ENCODE measurements at places on chromosomes 1 and 21. TPM values are rescaled to one million over a fixed set of nuclear protein-coding genes. Genes with fewer than 3 reads are reported as not detected.

DNA sequence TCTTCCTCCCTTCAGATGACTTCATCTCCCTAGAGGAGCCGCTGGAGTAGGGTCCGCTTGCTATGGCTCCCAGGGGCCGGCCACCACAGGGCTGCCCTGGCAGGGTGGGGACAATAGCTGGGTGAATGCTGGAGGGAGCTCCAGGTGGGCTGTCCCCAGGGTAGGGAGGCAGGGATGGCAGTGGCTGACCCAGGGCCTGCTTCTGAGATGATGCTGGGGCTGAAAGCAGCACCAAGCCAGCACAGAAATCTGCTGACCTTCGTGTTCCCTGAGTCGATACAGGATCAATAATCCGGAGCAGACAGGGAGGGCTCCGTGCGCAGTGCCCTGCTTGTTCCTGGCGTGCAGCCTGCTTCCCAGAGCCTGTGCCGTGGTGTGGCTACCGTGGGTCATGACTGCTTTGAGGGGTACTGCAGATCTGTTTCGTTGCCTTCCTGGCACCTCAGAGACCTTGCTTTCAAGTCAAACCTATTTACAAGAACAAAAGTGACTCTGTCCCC, 34.0 kb downstream of the TFF3 start:
- no peak overlapping the region for H3K4me3 ChIP-seq
- no peak for DNase-seq
- no peaks in the 10 kb centered on the region for H3K36me3 ChIP-seq
- H3K27ac ChIP-seq: no peak overlapping the region
- H3K27me3 ChIP-seq: peaks cover 14% of the 10 kb centered on the region

DNA sequence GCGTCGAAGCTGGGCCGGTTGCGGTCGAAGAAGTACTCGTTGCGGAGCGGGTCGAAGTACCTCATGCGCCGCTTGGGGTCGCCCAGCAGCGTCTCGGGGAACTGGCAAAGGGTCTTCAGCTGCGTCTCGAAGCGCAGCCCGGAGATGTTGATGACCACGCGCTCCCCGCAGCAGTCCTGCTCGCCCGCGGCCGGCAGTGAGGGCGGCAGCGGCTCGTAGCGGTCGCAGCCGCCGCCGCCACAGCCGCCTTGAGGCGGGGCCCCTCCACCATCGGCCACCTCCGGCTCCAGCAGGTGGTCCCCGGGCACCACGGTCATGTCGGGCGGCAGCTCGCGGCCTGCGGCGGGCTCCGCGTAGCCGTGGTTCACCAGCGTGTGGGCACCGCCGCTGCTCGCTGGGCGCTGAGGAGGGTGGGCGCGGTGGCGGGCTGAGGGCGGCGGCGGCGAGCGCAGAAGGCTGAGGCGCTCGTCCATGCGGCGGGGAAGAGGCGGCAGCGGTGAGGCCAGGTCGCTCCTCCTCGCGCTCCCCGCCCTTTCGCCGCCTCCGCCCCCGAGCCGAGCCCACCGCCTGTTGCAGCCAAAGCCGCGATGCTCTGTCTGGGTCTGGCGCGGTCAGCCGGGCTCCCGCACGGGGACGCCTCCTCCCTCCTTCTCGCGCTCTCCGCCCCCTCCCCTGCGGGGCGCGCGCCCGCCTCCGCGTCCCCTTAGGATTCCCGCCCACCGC, at the start of gene KCNA3:
TSS of gene KCNA3 (minus strand) at position 604 of the 723 bp plus-strand sequence. CDS start at position 473, 131 bp downstream.
- DNase-seq: peak; percentile 24
- H3K4me1 ChIP-seq: peaks cover 3% of the 10 kb centered on the region
- H3K36me3 ChIP-seq: no peaks in the 10 kb centered on the region
- H3K27me3 ChIP-seq: peaks cover 89% of the 10 kb centered on the region

DNA sequence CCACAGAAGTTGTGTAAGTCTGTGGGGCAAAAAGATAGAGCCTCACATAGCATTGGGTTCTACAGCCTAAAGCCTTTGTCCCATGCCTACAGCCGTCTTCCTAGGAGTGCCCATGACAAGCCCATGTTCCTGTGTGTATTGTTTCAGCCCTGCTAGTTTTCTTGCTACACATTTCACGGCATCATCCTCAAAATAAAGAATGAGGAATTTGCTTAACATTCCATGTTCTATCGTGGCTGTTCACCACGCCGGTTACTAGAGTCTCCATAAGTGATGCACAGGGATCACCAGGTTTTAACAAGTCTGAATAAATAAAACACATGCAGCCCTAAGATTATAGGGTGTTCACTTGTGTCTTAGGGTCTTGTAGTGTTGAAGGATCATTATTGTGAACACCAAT, 87.4 kb upstream of the NGF start:
- no peak for DNase-seq
- H3K4me1 ChIP-seq: peaks cover 29% of the 10 kb centered on the region
- H3K27ac ChIP-seq: no peak overlapping the region
- no peak overlapping the region for H3K4me3 ChIP-seq
- no peaks in the 10 kb centered on the region for H3K36me3 ChIP-seq

Gene TMPRSS15
- total RNA-seq: 1.4 TPM

DNA sequence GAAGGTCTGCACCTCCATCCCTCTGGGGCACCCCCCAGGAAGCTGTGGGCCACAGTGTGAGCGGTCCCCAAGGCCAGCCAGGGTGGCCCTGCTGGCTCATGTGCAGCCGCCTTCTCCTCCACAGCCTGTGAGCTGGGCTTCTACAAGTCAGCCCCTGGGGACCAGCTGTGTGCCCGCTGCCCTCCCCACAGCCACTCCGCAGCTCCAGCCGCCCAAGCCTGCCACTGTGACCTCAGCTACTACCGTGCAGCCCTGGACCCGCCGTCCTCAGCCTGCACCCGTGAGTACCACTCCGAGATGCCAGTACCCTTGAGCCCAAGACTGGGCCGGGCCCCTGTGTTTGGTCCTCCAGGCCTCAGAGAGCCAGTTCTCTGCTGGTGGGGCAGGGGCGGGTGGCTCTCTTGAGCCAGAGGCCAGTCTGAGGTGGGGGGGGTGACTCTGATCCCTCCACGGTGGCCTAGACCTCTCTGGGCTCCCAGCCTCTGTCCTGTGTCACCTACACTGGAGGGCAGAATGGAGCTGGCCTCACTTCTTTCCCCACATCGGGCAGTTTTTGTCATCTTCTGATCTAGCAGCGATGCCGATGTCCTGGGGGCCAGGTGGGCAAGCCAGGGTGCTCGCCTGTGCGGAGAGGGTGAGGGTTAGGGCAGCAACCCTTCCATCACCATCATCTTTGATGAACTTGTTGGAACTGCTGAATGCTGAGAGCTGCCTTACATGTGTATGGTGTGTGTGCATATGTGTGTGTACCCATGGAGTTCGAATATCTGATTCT, 23.3 kb downstream of the EPHA8 start:
- H3K27me3 ChIP-seq: peaks cover 32% of the 10 kb centered on the region
- no peak for DNase-seq
- H3K4me3 ChIP-seq: no peak overlapping the region
- H3K27ac ChIP-seq: no peak overlapping the region

DNA sequence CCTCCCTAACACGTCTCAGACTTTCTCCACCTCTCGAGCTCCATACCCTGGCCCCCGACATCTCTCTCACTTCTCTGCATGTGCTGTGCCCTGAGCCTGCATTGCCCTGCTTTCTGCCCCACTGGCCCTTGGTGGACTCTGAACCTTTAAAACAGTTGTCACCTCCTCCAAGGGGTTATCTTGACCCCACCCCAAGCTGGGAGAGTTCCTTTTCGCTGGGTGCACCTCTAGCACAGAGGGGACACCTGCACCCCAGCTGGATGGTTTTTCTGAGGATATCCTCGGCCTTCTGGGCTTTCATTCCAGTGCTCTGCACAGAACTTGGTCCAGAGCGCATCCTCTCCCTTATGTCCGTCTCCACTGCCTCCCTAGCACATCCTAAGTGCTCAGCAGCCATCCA, 4.2 kb upstream of the CDCP2 start:
- no peaks in the 10 kb centered on the region for H3K36me3 ChIP-seq
- no peak overlapping the region for H3K4me3 ChIP-seq
- no peak overlapping the region for H3K27ac ChIP-seq
- peaks cover 2% of the 10 kb centered on the region for H3K27me3 ChIP-seq

Gene FAM78B
- total RNA-seq: 0.16 TPM

DNA sequence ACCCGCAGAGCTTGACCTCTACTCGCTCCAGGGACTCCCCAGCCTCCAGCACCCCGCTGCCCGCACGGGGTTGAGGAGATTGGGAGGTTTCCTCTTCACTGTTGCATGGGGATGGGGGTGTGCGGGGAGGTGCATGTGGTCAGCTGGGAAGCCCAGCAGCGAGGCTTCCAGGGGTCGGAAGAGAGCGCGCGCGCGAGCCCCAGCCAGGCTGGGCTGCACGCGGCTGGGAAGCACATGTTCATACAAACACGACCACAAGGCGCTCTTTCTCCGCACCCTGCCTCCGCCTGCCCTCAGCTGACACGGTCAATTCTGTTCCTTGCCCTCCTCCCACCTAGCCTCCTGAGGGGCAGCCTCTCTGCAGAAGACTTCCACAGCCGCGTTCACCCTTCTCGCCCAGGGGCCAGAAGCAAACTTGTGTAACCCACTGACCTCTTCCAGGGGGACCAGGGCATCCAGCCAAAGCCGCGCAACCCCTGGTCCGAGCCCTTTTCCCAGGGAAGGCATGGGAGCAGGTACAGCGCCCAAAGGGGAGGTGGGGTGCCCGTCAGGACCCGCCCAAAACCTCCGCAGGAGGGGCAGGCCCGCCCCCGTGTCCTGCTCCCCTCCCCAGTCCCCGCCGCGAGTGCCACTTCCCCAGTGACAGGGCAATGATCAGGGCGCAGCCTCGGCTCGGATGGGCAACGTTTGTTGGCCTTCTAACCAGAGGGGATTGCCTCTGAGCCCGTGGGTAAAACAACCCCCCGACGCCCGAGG, 1.3 kb downstream of the COL24A1 start:
- peak overlapping the region; percentile 70 for H3K4me3 ChIP-seq
- peaks cover 73% of the 10 kb centered on the region for H3K27me3 ChIP-seq
- H3K4me1 ChIP-seq: peaks cover 26% of the 10 kb centered on the region
- peak; percentile 38 for DNase-seq

Gene PGLYRP4
- total RNA-seq: not detected

Gene RPTN
- total RNA-seq: not detected

Gene TBX19
- 2.6 TPM for total RNA-seq

DNA sequence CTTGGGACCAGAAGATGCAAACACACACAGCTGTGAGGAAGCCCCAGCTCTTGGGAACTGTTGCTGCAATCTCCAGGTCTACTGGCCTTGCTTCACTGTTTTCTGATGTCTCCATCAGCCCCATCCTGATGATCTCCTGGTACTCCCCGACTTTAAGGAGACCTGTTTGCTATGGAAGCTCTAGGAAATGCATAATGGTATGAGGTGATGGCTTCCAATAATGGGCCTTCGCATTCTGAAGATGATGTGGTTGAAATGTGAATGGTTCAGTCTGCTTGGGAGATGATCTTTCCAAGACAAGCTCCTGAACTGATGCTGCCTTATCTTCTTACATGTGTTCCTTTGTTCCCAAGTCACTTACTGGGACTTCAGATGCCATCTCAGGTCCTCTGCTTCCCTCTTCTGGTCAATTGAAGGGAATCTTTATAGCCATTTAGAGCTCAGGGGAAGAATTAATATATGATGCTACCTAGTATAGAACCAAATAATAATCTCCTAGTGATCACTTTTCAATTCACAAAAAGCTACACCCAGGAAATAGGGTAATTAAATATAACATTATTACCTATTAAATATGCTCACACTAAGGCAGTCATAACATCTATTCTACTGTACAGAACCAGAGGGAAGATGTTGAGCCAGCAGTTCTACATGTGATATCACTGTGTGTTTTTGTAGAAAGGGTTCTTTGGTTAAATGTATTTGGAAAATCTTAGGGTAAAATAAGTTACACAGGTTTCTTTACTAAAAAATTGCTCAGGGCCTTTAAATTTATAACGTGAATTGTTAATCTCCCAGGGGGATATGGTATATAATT, 73.9 kb upstream of the VTCN1 start:
- H3K36me3 ChIP-seq: no peaks in the 10 kb centered on the region

GRCh38 chr1:22594396-22594795, 31.1 kb downstream of the EPHA8 start:
- H3K27ac ChIP-seq: no peak overlapping the region
- H3K4me3 ChIP-seq: no peak overlapping the region
- H3K27me3 ChIP-seq: peaks cover 66% of the 10 kb centered on the region

DNA sequence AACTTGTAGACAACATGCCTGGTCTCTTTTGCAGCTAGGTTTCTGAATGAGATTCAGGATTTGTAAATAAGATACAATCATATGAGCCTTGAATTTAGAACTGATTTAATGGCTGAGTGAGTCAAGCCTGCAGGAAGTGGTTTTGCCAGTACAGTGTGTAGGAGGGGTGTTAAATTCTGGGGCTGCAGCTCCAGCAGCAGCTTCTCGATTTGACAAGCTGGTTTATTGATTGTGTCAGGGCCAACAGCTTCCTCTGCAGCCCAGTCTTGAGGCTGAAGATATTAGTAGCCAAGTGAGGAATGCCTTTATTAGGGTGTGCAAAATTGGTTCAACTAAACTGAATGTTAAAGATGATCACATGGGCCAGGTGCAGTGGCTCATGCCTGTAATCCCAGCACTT, 11.5 kb upstream of the PLA2G5 start:
- no peak for DNase-seq
- no peaks in the 10 kb centered on the region for H3K36me3 ChIP-seq
- H3K4me1 ChIP-seq: peaks cover 10% of the 10 kb centered on the region
- H3K27me3 ChIP-seq: peaks cover 4% of the 10 kb centered on the region
- no peak overlapping the region for H3K27ac ChIP-seq

DNA sequence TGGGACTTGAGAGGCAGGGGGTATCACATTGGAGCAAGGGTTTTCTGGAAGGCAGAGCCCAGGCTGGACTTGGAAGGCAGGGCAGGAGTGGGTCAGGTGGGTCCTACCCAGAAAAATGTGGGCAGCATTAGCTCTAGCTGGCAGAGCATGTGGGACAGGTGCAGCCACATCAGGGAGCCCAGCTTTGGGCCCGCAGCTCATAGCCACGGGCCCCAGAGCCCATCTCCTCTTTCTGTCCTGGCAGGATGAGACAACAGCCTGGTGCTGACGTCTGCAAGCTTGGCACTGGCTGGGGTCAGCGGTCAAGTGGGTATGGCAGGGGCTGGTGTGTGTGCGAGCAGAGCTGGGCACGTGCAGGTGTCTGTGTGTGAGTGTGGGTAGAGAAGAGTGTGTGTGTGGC, 154.7 kb downstream of the GRIK3 start:
- no peaks in the 10 kb centered on the region for H3K36me3 ChIP-seq
- no peak for DNase-seq
- H3K27me3 ChIP-seq: peaks cover 32% of the 10 kb centered on the region

DNA sequence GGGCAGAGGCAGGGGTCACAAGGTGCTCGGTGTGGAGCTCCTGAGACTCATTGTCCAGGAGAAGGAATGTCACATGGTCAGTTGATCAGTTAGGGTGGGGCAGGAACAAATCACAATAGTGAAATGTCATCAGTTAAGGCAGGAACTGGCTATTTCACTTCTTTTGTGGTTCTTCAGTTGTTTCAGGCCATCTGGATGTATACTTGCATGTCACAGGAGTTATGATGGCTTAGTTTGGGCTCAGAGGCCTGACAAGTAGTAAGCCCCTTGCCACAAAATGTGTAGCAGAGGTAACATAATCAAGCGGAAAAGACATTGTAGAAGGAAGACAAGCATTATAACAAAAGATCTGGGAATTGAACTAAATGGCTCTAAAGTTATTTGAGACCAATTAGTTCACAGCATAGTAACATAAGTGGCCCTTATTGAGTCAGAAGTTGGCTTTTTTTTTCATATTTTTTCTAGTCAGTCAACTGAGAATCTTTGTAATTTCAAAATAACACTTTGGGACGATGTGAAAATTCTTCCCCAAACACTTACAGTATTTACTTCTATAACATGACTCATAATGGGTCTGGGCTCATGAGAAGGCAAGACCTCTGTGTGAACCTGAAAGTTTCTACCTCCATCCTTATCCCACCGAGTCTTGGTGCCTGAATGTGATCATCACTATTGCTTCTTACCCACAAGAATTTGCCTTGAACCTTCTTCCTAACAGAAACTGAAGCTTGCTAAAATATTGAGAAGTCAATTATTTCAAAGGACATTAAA, 137.0 kb upstream of the DPT start:
- H3K36me3 ChIP-seq: peaks cover 5% of the 10 kb centered on the region
- H3K4me1 ChIP-seq: peaks cover 17% of the 10 kb centered on the region
- H3K27me3 ChIP-seq: no peaks in the 10 kb centered on the region
- no peak overlapping the region for H3K27ac ChIP-seq
- H3K4me3 ChIP-seq: no peak overlapping the region

Gene GPR89B
- 19.3 TPM for total RNA-seq

All from mesothelial cell of epicardium (in vitro differentiated cells).